ENCODE measurements at places on chromosomes 13 and 19.

- ATAC-seq: no peak
Observed at GRCh38 chr13:110371550-110372465, 64.7 kb downstream of the COL4A2 start.

GRCh38 chr19:45137179-45137761 is 23.5 kb downstream of the NKPD1 start:
- no peak for ATAC-seq

- ATAC-seq: no peak
Observed at GRCh38 chr13:84479656-84480055, 597.4 kb upstream of the SLITRK1 start.

DNA sequence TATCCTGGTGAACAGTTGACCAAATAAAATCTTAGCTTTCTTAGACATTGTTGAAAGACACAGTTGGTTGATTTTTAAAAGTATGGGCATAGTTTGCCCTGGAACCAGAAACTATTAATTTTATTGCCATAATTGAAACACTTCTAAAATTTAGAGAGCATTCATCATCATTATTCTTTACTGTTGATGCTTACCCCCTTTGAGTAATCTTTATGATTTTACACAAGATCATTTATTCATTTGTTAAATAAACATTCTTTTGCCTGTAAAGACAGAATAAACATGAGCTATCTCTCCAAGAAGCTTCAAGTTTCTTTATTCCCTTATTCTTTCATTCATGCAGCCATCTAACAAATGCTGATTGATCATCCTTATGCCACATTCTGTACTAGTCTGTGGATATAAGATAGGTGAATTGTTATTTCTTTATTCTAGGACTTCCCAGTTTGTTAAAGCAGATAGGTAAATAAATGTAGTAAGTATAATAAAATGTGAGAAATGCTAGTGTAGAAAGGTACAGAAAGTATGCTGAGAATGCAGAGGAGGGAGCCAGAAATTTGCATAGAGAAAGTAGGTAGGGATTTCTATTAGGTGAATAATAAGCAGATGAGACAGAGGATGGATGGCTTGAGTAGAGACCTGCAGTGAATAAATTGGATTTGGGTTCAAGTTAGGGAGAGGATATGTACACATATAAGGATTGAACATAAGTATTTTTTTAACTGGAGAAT is 8.2 kb downstream of the SERTM1 start:
- ATAC-seq: no peak

DNA sequence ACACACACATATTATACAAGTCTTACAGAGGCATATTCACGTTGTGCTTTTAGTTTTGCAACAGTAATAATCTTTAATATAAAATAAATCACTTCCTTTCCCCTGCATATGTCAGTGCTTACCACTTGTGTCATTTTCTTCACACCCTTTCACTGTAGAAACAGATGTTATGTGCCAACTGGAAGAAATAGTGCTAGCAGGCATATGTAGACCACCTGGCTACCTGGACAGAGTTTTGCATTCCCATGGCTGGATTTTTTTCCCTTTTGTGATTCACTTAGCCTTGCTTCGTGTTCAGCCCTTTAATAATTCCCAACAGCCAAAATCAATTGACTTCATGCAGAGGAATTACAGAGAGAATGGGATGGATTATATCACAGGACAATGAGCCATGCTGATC is 399.1 kb upstream of the SPRY2 start:
- no peak for ATAC-seq

GRCh38 chr13:36157480-36157879 is 26.3 kb upstream of the DCLK1 start:
- no peak for ATAC-seq

- no peak for ATAC-seq
Observed at GRCh38 chr19:47470447-47471195, 1.1 kb downstream of the SLC8A2 start.

DNA sequence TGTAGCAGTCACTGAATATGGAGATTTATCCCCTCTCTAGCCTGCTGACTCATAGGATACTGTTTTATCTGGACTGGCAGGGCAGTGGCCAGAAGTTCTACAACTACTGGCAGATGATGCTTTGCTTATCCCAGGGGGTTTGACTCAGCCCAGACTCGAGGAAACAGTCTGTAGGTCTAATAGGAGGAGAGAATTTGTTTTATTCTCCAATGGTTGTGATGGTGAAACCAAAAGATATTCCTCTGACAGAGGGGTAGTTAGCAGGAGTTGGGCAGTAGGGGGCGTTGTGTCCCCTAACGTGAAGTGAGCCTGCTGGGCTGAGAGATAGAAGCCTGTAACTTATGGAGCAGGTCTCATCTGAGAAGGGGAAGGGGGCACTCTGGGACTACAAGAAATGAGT is 74.9 kb downstream of the WTIP start:
- ATAC-seq: no peak

- ATAC-seq: peak; percentile 65
Observed at GRCh38 chr19:12782424-12783290, 7.3 kb upstream of the HOOK2 start.

DNA sequence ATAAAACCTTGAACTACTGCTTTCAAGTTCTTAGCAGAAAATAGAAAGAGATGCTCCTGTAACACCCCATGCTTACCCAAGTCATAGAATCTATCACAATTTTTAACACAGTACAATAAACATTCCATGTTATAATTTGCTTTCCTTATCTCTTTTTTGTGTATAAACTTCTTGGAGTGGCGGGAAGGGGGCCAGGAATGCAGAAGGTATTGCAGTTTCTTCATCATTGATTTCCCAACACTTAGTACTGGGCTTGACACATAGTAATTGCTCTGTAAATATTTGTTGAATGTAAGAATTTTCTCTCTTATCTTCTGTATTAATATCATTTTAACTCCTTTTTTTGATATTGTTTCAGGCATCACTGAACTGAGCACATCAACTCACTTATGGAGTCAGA is 535.8 kb downstream of the KCTD12 start:
- no peak for ATAC-seq

DNA sequence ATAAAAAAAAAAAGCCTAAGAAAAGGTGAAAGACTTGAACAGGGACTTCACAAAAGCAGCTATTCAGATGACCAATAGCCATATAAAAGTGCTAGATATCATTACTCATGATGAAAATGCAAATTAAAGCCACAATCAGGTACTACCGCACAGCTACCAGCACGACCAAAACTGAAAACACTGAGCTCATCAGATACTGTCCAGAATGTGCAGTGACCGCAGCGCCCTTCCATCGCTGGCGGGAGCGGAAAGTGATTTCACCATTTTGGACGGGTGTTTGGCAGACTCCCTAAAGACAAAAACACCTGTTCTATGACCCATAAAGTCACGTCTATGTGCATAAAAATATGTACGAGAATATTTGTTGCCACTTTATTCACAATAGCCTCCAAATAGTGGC is 60.7 kb downstream of the SLC6A16 start:
- no peak for ATAC-seq

DNA sequence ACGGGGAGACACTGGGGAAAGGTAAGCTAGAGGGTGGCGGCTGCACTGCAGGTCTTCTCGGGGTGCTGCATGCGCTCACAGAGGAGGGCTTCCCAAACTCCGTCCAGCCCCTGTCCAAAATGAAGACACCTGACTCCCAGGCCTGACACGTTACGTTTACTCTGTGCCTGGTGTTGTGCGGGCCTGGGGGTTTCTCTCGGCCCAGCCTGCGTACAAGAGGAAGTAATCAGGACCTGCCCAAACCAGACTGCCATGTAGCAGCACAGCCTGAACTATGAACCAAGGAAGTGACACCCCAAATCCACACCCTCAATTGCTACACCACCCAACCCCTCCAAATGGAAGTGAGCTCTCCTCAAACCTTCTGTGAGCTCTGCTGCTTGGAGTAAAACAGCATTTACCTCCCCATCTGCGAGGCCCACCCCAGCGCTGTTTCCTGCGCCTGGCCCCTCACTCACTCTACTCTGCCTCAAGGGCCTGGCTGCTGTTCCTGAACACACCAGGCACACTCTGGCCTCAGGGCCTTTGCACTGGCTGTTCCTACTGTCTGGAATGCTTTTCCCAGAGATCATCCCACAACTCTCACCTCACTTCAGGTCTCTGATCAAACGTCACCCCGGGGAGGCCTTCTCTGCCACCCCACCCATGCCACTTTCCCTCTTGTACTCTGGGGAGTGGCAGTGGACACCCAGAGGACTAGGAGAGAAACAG is 3.0 kb downstream of the HSPBP1 start:
- no peak for ATAC-seq

- peak; percentile 89 for ATAC-seq
Observed at GRCh38 chr13:100514788-100515409, 73.7 kb downstream of the GGACT start.

- peak; percentile 95 for ATAC-seq
Observed at GRCh38 chr19:54231077-54231931, 8.5 kb upstream of the LILRB3 start.

GRCh38 chr13:73820688-73821087 is 313.5 kb downstream of the KLF12 start:
- no peak for ATAC-seq

DNA sequence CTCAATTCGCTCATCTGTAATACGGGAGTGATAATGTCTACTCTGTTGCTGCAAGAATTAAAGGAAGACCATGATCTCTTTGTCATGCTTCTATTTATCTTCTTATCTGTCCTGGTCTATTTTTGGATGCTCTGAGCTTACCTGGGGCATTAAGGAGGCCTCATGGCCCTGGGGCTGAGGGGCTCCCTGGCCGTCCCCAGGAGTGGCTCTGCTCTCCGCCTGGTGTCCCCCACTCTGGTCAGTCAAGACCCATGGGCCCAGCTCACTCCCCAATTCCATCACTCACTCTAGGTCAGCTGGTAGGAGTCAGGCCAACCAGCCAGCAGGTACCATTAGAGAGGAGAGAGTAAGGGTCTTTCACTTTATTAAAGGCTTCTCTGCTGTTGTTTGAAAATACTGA is 1.1 kb upstream of the CHST8 start:
- no peak for ATAC-seq

DNA sequence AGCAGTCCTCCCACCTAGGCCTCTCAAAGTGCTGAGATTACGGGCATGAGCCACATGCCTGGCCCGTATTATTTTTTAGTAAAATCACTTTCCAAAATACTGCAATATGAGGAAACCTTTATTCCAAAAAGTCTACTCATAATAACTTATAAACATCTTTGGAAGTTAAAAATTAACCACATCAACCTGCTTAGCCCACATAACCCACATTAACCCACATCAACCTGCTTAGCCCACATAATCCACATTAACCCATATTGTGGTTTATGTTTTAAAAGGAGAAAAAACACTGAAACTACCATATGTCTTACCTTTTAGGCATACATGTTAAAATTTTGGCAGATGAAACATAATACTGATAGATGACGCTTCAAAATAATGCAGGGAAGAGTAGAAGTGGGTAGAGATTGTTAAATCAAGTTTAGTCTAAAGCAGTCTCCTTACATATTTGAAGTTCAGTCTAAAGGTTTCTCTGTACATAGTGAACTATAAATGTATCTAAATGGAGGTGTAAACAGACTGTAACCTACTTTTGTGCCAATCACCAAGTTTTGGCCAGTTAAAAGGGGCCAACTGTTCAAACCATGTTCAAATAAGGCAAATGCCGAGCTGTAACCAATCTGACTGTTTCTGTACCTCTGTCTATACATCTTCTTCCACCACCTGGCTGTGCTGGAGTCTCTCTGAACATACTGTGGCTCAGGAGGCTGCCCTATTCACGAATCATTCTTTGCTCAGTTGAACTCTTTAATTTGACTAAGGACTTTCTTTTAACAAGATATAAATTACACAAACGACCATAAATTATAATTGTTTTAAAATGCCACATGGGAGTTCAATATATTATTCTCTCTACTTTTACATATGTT is 14.5 kb downstream of the KPNA3 start:
- no peak for ATAC-seq

DNA sequence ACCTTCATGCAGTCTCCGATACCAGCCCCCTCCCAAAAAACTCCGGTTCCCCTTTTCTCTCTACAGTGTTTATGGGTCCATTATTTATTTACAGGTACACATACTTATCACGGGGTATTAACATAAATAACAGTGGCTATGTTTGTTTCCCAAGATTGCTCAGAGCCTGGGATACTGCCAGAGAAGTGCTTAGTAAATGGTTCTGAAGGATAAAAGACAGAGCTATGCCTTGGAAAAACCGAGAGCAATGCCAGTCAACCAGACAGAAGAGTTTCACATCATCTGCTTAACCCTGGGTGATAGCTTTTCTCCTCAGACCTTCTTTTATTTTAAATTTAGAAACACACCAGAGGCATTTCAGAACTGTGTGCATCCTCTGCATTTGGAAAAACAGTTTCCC is 61.3 kb downstream of the NUFIP1 start:
- ATAC-seq: no peak

DNA sequence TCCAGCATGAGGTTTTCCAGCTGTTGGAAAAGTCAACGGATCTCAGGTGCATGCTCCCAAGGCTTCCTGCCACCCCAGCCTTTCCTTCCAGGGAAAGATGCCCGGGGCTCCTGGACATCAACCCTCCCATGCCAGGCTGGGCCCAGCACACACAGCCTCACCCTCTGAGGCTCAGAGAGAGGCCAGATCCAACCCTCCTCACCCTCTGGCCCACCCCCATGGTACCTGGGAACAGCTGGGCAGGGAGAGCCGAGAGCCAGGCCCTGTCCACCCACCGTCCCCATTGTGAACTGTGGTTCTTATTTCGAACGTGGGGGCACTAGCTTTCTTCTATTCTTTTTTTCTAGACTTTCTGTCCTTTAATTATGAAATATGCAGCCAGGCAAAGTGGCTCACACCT is 9.9 kb upstream of the CCNP start:
- no peak for ATAC-seq

DNA sequence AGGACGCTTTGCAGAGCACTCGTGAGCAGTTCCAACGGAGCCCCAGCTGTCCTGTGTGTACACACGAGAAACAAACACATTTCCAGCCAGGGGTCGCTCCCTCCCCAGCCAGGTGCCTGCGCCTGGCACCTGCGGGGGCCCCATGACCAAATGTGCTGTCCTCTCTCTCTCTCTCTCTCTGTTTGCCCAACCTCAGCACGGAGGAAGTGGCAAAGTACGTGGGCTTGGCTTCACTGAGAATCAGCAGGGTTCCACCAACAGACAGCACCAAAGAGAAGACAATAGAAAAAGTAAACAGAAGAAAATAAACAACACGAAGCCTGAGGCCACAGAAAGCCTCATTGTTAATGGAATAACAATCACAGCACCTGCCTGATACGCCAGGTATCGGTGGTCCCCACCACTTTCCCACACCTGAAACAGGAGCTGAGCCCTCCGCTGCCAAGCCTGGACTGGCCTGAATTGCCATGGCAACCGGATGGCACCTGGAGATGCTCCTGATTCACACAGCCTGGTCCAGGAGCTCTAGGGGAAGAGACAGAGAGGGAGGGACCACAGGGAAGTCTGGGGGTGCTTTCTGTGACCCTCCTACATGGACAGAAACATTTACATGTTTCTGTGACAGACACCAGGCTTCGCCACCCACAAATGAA is 103.9 kb upstream of the CACNA1A start:
- no peak for ATAC-seq

All from activated CD4-positive, CD25-positive, alpha-beta regulatory T cell treated with anti-CD3 and anti-CD28 coated beads, Interleukin-2, amount 50 U/mL, for 24 hours (primary cell).